AG08396 (cell line): ENCODE measurements at places on chromosomes 2 and 18.

DNA sequence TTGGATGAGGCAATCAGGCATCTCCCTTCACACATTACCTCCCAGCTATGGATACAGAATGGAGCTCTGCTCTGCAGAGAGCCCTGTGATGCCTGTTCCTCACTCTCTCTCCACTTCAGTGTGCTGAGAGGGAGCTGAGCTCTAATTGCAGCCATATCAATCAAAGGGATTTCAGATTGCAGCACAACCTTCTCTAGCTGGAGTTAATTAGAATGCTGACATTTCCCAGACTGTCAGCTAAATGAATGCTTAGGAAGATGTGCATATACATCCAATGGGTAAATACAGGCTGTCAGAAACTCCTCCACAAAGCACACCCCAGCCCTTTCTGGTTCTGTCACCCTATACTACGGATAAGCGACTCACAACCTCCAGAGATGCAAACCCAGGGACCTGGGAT, 402.6 kb downstream of the EIPR1 start:
- DNase-seq = no peak

- no peak for DNase-seq
These were observed 330.1 kb downstream of the MYCN start for GRCh38 chr2:16270441-16270840.

- no peak for DNase-seq
These were observed 109.4 kb downstream of the CALCRL start for GRCh38 chr2:187338679-187339121.

DNA sequence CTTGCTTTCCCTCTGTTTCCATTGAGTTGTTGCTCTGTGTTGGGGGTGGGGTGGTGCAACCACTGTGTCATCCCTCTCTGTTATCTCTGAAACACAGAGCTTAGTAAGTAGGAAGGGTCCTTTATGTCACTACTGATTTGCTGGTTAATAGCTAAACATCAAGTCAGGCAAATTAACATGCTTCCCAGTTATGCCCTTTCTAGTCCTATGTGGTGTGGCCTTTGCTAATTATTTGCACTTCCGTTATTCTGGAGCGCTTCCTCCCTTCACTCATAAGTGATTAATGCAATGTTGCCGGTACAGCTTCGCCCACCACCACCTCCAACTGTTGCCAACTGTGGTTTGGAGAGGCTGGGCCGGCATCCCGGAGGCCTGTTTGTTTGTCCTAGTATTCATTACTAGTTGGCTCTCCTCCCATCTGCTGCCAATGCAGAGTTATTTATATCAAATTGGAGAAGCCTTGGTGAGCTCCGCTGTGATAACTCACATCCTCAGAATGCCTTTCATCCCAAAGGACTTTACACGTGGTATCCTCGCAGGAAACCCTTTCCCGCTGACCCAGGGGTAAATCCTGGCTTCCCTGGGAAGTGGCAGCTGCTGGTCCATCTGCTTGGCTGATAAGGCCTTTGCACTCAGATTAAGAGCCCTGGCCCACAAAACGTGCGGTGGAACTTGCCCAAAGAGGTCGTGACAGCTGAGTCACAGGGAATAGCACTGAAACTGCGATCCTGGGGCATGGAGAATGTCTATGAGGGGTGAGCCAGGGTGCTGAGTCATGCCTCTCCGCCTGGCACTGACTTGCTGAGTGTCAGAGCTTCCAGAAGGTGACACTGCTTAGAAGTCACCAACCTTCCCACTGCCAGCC, 72.0 kb upstream of the ZCCHC2 start:
- DNase-seq = peak; percentile 53

- no peak for DNase-seq
These were observed 27.2 kb upstream of the MYCN start for GRCh38 chr2:15913146-15913545.

- no peak for DNase-seq
These were observed 90.2 kb downstream of the EHD3 start for GRCh38 chr2:31324016-31324633.

- no peak for DNase-seq
These were observed 350.8 kb downstream of the TRIB2 start for GRCh38 chr2:13067508-13067907.
